CD4-positive, alpha-beta T cell (primary cell): ENCODE measurements at places on chromosomes 11 and 22.

DNA sequence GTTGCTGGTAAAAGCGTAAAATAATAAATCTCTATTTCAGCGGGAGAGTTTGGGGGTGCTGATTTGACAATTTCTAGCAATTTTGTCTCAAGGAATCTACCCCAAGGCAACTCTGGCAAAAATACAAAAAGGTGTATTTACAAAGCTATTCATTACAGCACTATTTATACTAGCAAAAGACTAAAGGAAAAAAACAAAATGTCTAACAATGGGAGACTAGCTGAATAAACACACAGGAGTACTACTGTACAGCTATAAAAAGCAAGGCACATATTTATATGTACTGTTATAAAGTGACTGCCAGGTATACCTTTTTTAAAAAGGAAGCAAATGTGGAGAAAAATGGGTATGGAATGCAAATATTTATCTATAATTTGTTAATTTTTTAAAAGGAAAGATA lies 32.7 kb downstream of the SLC35F2 start:
- DNase-seq, result no peak

GRCh38 chr11:101390539-101390938 lies 193.3 kb downstream of the TRPC6 start:
- DNase-seq, result no peak

DNA sequence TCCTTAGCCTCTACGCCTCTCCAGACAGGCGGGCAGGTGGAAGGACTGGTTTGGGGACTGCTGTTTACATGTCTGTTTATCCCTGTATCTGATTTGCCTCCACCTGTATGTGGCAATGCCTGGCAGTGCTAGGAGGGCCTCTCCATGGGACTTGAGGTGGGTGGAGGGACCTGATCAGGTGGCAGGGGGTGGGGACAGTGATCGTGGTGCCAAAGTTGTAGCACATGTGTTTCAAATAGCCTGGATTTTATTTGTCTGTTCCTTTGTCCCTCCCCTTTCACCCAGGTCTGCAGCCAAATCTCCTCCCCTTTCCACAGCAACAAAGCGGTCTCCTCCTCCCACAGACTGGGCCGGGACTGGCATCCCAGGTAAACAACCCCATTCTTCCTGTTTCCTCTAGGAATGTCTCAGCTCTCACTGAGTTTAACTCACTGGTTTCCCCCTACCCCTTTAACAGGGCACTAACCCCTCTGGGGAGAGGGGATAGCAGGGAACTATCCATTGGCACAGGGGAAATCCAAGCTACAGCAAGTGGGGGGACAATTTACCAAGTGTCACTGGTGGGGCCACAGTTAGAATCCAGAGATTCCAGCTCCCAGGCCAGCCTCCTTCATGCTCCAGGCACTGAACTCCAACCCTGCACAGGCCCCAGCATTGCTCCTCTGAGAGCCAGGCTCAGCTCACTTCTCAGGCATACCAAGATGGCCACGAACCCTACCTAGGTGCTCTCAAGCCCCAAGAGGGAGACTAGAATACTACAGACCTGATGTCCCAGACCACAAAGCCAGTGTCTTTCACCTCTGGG lies 22.9 kb upstream of the TLCD5 start:
- DNase-seq, result no peak

GRCh38 chr11:86341382-86341781 lies 33.3 kb upstream of the CCDC81 start:
- DNase-seq, result no peak

DNA sequence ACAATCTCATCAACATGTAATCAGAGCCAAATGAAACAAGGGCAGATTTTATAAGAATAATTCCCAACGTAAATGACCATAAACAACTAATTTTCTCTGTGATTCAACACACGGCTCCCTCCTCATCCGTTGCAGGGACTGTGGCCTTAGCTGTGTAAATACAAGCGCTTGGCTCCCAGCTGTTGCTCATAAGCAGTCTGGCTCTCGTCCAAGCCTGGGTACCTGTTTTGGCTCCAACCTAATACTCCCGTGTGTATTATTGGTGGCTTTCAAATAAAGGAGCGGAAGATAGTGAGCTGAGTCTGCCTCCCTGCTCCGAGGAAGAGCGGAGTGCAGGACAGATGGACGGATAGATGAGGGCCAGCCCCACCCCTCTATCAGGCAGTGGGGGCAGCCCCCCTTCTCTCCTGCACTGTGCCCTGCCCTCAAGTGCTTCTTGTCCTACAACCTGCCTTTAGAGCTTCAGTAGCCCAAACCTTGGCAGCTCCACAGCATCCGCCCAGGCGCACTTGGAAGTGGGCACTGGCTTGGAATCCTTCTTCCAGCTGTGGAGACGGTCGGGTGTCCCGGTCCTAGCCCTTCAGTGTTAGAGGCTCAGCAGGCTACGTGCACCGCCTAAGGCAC lies 670.9 kb downstream of the BRD1 start:
- DNase-seq, result no peak

DNA sequence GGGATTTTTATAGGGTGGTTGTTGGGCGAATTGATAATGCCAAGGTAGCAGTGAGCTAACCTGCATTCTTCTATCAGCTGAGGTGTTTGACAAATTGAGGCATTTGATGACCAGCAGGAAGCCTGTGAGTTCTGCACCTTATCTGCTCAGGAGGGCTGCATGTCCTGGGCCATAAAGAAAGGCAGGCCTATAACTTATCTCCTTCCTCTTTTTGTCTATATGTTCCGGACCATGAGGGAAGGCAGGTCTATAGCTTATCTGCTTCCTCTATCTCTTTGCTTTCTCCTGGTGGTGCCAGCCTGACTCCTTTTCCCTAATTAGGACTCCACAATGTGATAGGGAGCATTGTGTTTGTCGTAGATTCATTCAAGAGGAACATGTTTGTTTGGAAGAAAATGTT lies 8.6 kb upstream of the JAM3 start:
- DNase-seq, result no peak

- no peak for DNase-seq
These were observed 18.2 kb downstream of the MCAM start for GRCh38 chr11:119298726-119299125.

DNA sequence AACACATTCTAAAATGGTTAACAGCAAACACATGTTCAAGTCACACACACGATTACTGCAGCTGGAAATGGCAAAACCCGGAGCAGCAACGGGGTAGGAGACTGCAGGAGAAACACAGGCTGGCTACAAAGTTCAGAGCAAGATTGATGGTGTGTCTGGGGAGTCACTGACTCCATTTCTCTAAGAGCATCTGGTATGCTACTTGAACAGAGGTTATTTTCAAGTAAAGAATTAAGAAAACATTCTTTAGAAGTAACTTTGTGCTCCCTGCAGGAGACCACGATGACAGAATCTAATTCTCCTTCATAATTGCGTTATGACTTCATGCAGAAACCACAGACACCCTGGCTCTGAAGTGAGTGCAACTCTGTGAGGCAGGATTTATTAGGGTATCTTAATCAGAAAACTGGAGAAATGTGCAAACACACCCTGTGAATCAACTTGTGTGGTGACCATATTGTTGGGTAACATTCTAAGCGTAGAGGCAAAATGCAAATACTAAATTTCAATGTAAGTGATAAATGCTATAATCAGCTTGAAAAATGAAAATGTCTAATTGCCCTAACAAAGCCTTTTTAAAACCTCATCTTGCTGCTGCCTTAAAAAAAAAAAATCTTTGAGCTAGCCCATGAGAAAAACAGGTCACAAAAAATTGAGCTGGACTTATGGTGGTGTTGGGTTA lies 303.0 kb downstream of the CADM1 start:
- DNase-seq, result no peak

GRCh38 chr11:76248210-76248609 lies 41.9 kb upstream of the WNT11 start:
- no peak for DNase-seq

- DNase-seq, result no peak
These were observed 7.6 kb downstream of the OR56A1 start for GRCh38 chr11:6022956-6023355.

DNA sequence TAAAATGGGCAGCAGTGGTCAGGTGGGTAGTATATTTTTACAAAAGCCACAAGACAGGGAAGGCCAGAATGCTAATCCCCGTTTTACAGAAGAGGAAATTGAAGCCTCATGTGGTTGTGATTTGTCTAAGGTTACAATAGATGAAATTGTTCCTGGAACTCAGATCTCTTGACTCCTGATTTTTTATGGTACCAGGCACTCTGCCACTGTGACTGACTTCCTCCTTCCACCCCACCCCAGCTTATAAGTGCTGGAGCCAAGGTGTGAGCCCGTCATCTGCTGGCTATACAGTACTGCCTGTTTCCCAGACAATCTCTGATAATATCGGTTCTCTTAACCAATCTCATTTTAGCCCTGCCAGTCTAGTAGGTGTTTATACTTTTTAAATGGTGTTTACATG lies 1.9 kb downstream of the SLC5A1 start:
- no peak for DNase-seq

DNA sequence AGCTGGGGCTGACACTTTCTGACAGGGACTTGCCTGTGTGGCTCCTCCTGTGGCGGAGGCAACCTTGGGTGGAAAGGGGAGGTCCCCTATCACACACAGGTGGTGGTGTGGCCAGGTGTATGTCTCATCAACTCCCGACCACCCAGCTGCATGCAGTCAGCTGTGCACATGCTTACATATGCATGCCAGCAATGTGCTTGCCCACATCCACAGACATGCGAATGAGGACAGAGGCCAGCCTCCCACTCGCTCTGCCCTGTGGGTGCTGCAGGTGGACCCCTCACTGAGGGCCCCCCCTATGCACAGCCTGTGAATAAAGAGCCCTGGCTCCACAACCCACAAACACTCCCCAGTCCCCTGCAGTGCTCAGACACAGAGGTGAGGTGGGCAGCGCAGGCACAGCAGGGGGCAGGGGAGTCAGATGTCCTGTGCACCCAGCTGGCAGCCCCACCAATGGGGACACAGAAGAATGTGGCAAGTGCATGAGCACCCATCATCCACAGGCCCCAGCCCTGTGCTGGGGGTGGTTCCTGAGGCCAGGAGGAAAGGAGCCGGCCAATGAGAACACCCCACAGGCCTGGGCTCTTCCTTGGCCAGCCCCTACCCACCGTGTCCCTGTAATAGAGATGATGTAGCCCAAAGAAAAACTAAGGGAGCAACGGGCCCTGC lies 9.5 kb downstream of the GNB1L start:
- no peak for DNase-seq

DNA sequence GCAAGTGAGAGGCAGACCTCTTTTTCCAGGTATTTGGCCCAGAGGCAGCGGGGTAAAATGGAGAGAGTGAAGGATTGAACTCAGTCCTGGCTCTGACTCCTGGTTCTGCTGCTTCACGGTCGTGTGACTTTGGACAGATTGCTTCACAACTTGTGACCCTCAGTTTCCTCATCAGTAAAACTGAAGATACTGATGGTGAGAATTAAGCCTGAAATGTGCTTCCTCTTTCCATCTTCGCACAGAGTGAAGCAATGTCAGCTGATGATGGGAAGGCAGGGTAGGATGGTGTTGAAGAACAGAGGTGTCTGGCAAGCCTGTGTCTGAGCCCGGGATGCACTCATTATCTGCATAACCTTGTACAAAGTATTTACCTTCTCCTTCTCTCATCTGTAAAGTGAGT lies 59.0 kb downstream of the UBASH3B start:
- DNase-seq, result no peak

- DNase-seq, result no peak
These were observed 6.0 kb downstream of the MALAT1 start for GRCh38 chr11:65504674-65505465.

GRCh38 chr11:110777775-110778174 lies 65.5 kb upstream of the ARHGAP20 start:
- no peak for DNase-seq

DNA sequence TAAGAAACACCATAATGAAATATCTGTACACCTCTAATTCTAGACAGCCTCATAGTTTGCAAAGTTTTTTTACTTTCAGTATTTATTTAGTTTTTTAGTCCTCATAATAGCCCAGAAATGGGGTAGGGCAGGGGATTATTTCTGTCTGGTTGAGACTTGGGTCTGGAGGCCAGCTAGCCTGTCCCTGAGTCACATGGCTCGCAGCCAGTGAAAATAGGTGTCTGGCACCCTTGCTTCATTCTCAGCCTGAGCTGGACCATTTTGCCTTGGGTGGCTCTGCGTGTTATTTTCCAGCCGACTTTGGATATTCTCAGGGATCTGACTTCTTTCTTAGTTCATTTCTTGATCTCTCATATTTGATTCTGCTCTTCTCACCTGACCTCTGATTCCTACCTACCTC lies 123.9 kb upstream of the NARS2 start:
- DNase-seq, result no peak

DNA sequence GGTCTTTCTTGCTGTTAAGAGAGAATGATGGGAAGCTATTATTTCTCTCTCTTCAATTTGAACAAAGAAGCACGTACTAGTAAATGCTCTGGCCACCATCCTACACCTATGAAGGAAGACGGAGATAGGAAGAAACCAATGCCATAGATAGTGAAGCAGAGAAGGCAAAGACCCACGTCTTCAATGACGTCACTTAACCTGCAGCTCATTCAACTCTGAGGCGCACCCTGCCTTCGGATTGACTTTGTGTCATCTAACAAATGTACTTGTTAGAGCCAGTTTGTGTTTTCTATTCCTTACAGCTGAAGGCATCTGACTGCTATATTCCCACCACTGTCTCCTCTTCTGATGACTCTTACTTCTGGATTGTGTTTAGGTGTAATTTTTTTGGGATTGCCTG lies 332.5 kb upstream of the DDI1 start:
- DNase-seq, result no peak

- peak; percentile 17 for DNase-seq
These were observed at the start of gene NPTXR for GRCh38 chr22:38843657-38844314. Gene NPTXR (minus strand): TSS chr22:38844028.

DNA sequence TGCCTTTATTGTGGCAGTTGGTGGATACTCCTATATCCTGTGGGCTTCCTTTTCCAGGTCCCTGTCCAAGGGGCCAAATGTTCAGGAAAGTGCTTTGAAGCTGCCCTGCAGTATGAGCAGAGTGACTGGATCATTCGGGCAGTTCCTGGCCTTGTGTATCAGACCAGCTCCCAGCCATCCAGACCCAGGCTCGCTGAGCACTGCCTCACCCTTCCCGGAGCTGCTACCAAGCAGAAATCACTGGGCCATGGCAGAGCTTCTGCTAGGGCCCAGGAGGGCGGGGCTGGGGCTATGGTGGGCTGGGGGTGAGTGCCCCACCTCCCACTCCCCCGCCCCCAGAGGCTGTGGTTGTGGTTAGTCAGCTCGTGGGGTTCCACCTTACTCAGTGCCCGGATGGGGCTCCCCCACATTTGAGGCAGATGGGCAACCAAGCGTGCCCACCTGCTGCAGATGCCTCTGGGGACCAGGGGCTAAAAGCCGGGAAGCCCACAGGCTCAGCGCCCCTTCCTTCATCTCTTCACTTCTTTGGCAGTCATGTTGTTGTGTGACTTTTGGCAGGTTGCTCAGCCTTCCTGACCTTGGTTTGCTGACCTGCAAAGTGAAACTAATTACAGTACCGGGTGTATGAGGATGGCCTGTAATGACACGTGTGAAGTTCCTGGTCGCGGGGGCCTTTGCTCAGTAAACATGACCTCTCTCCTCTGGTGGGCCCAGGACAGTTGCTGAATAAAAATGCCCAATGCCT lies 2.1 kb upstream of the LRRC32 start:
- peak; percentile 35 for DNase-seq

- DNase-seq, result peak; percentile 70
These were observed 30.0 kb upstream of the TCF20 start for GRCh38 chr22:42300259-42301076.

GRCh38 chr22:17552737-17553136 lies 10.6 kb upstream of the SLC25A18 start:
- DNase-seq, result no peak

- no peak for DNase-seq
These were observed 5.9 kb upstream of the GRK2 start for GRCh38 chr11:67260406-67260805.
